Stimulated activated CD8-positive, alpha-beta memory T cell treated with anti-CD3 and anti-CD28 coated beads, Interleukin-7, amount 100 ng/mL, for 1 hour (primary cell): ENCODE measurements at places on chromosomes 2 and 18.
A peak's percentile ranks its signal among the peaks of the same experiment; 100 is the strongest.

- no peak for DNase-seq
Measured at GRCh38 chr18:28189400-28190239, 12.7 kb upstream of the CDH2 start.

DNA sequence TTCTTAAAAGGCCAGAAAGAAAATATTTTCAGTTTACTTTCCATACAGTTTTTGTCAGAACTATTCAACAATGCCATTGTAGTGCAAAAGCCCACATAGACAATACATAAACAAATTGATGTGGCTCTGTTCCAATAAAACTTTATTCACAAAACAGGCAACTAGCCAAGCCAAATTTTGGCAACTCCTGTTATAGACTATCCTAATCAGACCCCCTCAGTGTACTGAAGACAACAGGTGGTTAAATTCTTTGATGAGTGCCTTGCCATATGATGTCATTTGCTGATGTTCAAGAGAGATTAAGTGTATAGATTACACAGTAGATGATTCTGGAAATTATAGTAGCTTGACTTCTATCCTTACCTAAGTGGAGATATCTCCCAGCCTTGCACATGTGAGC lies 83.4 kb downstream of the FANCL start:
- no peak for DNase-seq

GRCh38 chr2:240991378-240992263 lies 6.8 kb upstream of the SNED1 start:
- DNase-seq, result no peak

- no peak for DNase-seq
Measured at GRCh38 chr18:27377251-27377650, 192.1 kb upstream of the CHST9 start.

GRCh38 chr2:106664669-106665068 lies 177.5 kb downstream of the CD8B2 start:
- no peak for DNase-seq

GRCh38 chr2:61926531-61927477 lies 21.3 kb downstream of the COMMD1 start:
- no peak for DNase-seq

GRCh38 chr2:102983786-102984185 lies 222.0 kb downstream of the TMEM182 start:
- DNase-seq, result no peak

- DNase-seq, result no peak
Measured at GRCh38 chr2:27307545-27308358, 493 bp downstream of the UCN start.

DNA sequence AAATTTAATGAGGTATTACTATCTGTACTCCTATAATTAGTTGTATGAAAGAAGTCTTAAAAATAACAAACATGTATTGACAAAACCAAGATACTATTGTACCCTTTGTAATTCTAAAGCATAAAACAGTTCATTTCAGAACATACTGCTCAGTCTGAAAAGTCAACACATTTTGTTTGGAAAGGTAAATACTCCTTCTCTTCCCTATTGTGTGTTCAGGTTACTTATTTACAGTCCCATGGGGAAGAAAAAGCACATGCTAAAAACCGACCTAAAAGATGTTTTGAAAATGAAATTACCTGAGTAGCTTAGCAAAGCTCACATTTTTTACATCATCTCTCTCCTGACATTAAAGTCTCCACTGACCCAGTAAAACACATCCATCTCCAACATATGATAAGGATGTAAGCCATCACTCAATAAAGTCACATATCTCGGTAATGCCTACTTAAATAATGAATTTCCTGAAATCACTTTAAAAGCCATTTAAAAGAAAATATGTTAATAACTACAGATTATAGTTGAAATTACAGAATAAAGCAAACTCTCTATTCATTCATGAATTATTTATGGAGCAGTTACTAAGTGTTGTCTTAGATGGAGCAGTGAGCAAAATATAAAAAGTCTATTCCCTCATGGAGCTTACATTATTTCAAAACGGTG lies 75.6 kb upstream of the FZD5 start:
- DNase-seq, result no peak

DNA sequence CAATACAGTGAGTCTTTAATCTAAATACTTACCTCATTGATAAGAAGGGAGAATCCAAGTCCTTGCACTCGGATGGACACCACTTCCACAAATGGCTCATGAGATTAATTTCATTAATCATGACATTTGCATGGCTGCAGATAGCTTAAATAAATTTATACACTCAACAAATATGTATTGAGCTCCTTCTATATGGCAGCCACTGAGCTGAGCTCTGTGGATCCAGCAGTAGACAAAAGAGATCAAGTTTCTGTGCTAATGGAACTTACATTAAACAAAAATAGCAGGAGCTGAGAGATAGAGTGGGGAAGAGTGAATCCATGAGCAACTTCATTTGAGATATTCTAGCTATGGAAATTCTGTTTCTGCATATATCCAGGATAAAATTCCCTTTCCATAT lies 44.4 kb downstream of the RAB27B start:
- DNase-seq, result no peak

- no peak for DNase-seq
Measured at GRCh38 chr2:112047537-112048235, 7.4 kb upstream of the TMEM87B start.

DNA sequence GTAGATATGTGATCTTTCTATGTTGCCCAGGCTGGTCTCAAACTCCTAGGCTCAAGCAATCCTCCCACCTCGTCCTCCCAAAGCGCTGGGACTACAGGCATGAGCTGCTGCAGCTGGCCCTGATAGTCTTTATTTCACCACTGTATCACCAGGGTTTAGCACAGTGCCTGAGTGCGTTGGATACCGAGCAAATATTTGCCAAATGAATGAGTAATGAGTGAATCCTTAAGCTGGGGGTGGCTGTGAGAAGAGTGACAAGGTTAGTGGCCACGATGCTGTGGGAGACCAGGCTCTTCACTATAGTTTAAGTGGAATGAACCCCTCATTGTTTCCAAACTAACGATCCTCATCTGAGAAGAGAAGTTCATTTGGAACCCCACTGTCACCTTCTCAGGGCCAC lies 60.8 kb upstream of the FAM136A start:
- no peak for DNase-seq

- DNase-seq, result no peak
Measured at GRCh38 chr2:70397186-70397585, 95.3 kb upstream of the FAM136A start.

DNA sequence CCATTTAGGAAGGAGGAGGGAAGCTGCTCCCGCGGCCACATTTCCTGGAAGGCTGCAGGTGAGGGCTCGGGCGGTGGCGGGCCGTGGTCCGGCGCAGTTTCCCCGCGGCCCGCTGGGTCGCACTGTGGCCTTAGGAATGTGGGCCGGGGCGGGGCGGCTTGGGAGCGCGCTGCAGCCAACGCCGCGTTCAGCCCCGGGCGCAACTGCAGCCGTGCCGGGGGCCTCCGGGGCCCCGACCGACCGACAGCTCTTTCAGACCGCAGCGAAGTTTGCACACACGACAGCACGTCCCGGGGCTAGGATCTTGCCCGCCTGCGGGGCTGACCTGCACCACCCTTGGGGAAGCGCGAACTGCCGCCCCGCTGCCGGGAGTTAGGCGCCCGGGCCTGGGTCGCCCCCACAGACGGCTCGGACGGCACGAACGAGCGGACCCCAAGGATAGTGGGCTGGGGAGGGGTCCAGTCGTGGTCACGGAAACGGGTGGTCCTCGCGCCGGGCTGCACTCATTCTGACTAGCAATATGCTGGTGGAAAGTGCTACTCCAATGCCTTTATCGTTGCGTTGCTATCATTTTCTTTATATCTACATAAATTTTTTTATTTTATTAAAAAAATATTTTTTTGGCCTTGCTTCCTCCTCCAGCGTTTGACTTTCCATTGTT lies 69.9 kb upstream of the DLX2 start:
- peak; percentile 36 for DNase-seq

DNA sequence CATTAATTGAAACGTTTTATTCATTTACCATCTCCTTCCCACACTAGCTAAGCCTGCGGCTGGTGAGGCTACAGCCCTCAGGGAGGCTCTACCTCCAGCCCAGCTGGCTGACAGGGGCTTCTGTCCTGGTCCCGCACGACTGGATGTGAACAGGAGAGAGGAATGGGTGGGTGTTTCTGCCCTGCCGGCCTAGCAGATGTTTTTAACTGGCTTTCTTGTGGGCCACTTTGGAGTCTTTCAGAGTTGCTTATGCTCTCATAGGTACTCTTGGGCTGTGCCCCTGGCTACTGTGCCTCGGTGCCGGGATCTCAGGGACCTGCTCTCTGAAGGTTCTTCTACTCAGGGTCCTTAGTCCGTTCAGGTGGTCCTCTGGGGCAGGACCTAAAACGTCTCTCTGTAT lies 184.3 kb upstream of the TWIST2 start:
- no peak for DNase-seq

DNA sequence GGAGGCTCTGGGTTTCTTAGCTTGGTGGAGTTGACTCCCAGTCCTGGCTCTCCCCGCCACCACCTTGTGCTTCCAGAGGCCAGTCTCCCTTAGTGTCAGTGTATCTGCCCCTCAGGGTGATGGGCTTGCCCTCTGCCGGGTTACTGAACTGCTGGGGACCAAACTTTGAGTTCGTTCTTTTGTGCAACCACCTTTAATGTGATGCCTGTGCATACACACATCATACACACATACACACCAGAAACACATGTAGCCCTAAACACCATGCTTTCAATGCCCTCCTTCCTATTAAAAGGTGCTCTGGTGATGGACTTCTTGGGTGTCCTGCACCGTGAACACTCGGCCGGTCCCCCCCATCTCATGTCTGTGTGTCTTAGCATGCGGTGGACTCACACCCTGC lies 315.1 kb upstream of the EPAS1 start:
- no peak for DNase-seq

DNA sequence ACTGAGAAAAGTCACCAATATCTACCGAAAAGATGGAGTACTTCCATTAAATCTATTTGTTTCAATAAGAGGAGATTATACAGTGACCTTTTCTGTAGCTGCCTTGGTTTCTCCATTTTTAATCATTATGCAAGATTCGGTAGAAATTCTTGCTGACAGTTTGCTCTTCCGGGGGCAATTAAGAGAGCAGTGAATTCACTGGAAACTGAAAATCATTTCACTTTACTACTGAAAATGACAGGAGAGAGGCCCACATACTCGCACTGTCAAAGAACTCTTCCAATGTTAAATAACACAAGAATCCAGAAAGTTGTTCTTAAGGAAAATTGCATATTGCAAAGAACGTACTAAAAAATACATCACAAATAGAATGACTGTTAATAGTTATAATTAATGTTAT lies 699.3 kb downstream of the CBLN2 start:
- no peak for DNase-seq

GRCh38 chr2:169005994-169006393 lies 25.1 kb downstream of the ABCB11 start:
- DNase-seq, result no peak

- no peak for DNase-seq
Measured at GRCh38 chr2:164824872-164825271, 16.8 kb downstream of the COBLL1 start.

DNA sequence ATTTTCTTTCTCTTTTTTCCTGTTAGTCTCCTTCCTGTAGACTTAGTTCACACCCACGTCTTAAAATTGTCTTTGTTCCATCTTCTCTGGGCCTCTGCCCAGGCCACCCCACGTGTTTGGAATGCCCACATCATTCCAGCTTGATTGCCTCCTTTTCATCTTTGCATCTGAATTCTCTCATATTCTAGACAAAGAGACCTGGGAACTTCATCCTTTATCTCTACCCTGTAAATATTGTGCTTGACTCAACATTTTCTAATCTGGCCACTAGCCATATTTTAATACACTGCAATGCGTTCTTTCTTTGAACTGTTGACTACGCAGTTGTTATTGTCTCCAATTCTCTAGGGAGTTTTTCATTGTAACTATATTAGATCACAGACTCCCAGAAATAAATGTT lies 187.5 kb upstream of the NRXN1 start:
- no peak for DNase-seq

GRCh38 chr2:8153258-8153718 lies 528.6 kb upstream of the ID2 start:
- DNase-seq, result no peak

DNA sequence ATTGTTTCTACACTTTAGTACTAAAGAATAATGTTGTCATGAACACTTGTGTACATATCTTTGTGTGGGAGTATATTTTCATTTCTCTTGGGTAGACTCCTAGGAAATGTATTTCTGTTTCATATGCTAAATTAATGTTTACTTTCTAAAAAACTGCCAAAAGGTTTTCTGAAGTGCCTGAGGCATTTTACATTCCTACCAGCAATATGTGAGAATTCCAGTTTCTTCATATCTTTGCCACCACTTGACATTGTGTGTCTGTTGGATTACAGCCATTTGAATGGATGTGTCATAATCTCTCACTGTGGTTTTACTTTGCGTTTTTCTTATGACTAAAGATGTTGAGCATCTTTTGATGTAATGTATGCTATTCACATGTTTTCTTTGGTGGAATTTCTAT lies 428.2 kb upstream of the KCNH7 start:
- no peak for DNase-seq

DNA sequence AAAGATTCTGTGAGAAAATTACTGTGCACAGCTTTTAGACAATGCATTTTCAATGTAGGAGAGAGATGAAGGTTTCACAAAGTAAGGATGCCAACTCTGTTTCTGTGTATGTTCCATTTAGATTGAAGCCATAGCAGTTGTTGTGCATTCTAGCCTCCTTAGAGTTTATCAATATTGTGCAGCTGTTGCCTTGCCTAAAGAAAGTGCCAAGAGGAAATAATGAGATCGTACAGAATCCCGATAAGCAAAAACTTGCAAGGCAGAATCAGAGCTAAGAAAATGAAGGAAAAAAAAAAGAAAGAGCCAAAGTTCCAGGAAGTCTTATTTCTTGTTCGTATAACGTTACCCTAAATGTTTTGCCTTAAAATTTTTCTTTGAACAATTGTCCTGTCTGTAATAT lies 965.0 kb downstream of the DCDC2C start:
- DNase-seq, result no peak
